ENCODE measurements at places on chromosomes 5 and 9.

DNA sequence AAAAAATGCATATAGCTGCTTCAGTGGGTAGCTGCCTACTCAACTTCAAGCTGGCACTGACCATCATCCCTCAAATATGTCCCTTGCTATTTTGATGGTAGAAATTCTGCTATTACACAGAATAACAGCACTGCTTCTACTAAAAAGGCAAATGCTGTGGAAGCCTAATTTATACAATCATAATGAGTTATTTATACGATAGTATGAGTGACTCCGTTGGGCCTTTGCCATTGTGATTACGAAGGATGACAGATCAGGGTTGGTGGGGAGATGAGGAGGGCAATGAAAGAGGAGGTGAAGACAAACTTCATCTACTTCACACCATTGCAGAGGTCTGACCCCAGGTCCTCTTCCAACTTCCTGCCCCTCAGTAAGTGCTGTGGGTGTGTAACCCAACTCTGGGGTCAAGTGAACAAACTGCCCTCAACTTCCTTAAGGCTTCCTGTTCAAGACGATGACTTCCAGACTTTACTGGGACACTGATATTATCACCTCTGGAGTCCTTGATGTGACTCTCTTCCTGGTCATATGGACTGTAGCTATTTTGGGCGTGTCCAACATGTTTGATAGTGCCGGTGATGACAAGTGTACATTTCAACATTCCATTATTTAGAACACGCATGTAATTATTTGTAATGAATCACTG, 74.1 kb upstream of the RPS23 start:
- no peak for DNase-seq

DNA sequence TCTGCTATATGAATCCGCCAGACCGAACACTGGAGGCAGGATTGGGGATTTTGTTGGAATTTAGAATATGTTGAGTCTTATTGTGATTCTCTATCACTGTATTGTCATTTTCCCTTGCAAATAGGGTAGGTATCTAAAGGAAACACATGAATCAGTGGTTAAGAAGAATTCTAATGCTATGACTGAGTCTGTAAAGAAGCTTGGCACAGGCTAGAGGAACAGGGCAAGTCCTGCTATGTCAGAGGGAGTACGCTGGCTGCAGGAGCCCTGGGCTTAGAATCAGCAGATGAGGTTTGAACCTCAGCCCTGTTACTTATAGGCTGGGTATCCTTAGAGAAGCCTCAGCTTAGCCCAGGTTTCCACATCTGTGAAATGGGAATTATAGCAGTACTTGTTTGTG, 198.1 kb downstream of the NR3C1 start:
- DNase-seq = no peak

DNA sequence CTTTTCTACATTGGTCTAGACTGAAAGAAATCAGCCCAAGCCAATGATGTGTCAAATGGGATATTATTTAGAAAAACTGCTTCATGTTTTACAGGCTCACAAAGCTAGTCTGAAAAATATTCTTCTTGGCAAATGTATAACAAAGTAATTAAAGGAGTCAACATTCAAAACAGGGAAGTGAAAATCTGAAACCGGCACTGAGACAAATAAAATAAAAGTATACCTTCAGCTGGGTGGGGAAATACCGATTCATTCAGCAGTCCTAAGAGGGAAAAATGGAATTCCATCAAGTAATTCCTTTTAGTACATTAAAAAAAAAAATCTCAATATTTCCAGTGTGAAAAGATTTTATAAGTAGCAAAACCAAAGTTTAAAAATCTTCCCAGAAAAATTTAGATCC, 259.6 kb upstream of the SLC24A2 start:
- no peak for DNase-seq

- DNase-seq = no peak
Observed at GRCh38 chr5:178433273-178433775, 156.9 kb downstream of the COL23A1 start.

GRCh38 chr9:127586096-127586495, 26.0 kb upstream of the STXBP1 start:
- no peak for DNase-seq

DNA sequence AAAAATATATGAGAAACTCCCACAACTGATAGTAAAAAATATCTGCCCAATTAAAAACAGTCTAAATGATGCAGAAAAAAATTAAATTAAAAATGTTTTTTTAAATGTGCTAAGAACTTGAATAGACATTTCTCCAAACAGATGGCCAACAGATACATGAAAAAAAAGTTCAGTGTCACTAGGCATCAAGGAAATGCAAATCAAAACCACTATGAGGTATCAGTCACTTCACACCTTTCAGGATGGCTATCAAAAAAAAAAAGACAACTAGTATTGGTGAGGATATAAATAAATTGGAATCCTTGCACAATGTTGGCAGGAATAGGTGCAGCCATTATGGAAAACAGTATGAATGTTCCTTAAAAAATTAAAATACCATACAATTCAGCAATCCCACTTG, 16.6 kb downstream of the ZNF131 start:
- DNase-seq = no peak

DNA sequence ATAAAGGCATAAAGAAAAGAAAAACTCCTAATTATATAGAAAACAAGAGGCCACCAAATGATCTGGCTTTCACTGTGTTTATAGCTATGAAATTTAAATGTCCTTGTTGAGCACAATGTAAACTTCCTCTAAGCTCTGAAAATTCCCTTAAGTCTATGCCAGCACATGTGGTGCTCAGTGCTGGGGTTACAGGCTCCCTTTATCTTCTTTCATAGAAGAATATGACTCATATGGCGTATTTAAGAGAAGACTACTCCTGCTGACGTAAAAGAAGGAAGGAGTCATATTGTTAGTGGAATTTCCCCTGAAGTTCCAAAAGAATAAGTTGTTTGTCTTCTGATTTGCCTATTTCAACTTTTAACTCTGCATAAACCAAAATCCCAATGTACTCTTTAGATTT, 30.4 kb downstream of the RNF145 start:
- DNase-seq = no peak

DNA sequence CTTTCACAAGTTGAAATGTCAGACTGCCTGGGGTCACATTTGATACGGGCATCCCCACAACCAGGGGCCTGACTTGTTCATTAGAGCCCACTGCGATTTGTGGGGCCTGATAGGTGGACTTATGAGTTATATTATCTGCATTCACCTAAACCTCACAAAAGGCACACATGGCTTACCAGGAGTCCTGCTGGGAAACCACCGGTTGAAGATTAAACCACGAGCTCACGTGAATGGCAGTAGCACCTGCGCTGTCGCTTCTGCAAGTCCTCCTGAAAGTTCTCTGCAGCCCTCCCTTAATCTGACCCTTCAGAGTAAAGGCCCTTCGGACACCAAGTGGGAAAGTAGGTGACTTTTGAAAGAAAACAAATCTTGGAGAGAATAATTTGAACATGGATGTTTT, 68.9 kb downstream of the PPIC start:
- DNase-seq = no peak

- DNase-seq = no peak
Observed at GRCh38 chr9:34983209-34983608, 6.3 kb upstream of the DNAJB5 start.

DNA sequence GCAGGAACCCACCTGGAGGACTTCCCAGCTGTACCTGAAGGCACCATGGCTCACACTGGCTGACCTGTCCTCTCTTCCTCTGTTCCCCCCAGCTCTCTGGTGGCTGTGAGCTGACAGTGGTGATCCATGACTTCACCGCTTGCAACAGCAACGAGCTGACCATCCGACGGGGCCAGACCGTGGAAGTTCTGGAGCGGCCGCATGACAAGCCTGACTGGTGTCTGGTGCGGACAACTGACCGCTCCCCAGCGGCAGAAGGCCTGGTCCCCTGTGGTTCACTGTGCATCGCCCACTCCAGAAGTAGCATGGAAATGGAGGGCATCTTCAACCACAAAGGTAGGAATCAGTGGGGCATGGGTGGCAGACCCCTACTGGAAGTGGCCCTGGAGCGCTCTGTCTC, 161.9 kb upstream of the OTULINL start:
- no peak for DNase-seq

GRCh38 chr9:99013550-99013949, 69.8 kb downstream of the COL15A1 start:
- DNase-seq = no peak

DNA sequence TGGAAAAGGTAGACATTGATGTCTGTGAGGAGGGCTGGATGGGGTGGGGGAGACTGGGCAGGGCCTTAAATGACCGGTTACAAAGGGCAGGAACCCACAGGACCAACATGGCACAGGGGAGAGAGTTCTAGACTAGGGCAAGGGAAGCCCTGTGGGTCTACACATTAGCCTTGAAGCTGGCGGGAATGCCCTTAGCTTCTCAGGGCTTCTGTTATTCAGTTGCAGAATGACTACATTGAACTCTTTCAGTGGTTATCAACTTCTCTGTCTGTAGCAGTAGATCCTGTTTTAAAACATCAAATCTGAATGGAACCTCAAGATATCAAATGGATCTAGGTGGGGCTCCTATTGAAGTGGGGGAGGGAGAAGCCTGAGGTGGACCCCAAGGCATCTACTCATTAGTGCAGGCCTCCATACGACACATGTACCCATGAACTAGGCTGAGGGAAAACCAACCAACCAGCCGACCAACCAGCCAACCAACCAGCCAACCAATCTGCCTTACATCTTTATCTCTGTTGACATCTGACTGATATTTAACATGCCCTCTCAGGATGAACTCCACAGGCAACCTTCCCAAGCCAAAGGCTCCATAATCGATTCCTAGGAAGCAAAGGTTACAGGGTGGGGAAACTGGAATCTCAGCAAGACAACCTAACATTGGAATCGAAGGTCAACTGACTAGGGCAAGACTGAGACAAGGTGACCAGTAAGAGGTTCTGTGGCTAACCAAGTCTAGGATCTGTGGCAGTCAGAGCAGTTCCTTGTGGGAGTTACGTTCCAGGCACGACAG, 48.3 kb downstream of the DAP start:
- no peak for DNase-seq

DNA sequence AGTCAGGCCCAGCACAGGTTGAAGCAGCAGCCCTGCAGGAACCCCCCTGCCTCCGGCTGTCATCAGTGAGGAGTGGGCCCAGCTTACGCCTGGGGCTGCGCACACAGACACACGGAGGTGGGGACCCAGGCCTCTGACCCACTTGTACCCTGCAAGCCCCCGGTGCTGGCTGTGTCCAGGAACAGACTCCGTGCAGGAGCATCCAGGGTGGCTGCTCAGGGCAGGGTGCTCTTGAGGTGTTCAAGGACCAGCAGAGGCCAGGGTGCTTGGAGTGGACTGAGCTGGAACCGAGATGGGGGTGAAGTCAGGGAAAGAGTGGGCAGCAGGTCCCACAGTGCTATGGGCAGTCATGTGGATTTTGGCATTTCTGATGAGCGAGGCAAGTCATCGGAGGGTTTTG, 199.5 kb downstream of the CACNA1B start:
- no peak for DNase-seq

DNA sequence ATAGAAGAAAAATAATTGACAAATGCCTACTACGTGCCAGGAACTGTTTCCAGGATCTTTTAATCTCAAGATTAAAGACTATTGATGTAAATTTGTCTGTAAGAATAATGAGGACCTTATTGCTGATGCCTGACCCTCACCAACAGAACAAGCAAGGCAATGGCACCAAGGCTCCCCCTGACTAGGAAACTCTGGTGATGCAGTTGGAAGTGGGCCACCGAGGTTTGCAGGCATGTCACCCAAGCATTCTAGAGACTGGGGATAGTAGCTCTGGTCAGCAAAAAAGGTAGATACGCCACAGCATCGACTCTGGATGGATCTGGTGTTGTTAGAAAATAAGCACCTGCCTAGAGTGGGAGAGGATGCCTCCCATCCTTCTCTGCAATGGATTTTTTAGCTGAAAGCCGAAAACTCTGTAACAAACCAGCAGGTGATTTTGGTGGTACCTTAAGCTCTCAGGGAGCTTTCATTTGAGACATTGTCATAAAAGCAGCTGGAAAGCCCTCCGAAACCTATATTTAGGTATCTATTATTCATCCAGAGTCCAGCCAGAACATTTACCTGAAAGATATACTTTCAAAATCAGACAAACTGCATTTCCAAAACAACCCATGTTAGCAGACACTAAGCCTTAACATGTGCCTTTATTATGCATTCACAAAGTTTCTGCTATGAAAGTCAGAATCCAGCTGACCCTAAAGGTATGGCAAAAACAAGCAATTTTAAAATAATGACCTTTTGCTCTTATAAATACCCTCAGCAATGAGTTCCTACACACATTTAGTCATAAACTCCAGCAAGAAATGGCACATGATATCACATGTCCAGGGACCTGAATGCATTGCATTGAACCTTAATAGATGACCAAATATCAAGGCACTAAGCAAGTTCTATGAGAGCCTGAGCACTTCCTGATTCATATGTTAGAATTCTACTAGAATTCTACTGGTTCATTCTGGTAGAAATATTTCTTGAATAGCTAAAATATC, 308.4 kb downstream of the PDE4D start:
- DNase-seq = peak; percentile 30

- no peak for DNase-seq
Observed at GRCh38 chr5:108238461-108238860, 143.4 kb downstream of the FBXL17 start.

GRCh38 chr9:30075451-30076199, 2308.8 kb upstream of the ACO1 start:
- DNase-seq = no peak

DNA sequence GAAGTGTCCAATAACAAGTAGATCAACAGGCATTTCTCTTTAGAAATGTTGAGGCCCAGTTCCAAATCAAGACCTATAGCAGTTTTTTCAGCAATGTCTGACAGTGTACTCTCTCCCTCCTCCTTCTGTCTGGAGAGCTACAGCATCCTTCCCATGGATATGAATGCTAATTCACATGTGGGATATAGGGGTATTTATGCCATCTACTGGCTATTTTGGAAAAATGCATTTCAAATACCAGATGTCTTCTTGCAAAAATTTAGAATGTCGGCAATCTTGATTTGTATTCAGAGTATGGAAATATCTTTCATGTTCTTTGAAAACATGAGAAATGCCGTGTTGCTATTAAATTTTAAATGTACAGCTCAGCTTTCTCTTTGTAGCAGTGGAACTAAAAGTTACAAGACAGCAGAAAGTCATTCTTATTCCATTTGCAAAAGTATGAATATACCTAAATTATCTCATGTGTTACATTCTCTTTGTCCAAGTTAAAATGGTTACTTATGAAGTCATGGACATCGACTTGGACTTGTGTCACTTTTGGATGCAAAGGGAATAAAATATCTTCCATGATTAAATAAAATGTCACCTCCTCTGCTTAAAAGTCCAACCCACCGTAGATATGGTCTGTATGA, 647.8 kb downstream of the TAF11L14 start:
- peak; percentile 6 for DNase-seq

- DNase-seq = no peak
Observed at GRCh38 chr9:79028101-79028500, 543.7 kb upstream of the TLE4 start.

DNA sequence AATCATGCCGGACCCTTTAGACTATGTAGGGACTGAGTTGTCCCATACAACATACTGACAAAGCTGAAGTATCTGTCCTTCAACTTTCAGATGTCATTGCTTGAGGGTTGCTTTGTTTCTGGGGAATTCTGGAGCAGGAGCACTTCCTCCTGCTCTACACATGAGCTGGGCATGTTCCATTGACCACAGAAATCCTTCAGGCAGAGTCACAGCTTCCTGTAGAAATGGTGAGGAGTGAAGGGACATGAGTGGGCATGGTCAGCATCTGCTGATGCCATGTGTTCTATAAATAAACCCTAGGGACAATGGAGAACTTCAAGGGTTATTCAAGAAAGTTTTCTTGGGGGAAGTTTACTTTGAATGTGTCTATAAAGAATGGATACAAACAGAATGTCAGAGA, 296.6 kb upstream of the FBXL7 start:
- no peak for DNase-seq

GRCh38 chr9:133788819-133789717, 50.9 kb upstream of the SARDH start:
- DNase-seq = no peak

- no peak for DNase-seq
Observed at GRCh38 chr9:4746278-4747030, 5.5 kb upstream of the AK3 start.

Data from cerebellar nuclear complex (tissue), 1 donor.